CD4-positive, alpha-beta T cell (primary cell): ENCODE measurements at places on chromosomes 16 and 17.

GRCh38 chr16:81180578-81180977, 57.9 kb upstream of the BCO1 start:
- no peak for DNase-seq

DNA sequence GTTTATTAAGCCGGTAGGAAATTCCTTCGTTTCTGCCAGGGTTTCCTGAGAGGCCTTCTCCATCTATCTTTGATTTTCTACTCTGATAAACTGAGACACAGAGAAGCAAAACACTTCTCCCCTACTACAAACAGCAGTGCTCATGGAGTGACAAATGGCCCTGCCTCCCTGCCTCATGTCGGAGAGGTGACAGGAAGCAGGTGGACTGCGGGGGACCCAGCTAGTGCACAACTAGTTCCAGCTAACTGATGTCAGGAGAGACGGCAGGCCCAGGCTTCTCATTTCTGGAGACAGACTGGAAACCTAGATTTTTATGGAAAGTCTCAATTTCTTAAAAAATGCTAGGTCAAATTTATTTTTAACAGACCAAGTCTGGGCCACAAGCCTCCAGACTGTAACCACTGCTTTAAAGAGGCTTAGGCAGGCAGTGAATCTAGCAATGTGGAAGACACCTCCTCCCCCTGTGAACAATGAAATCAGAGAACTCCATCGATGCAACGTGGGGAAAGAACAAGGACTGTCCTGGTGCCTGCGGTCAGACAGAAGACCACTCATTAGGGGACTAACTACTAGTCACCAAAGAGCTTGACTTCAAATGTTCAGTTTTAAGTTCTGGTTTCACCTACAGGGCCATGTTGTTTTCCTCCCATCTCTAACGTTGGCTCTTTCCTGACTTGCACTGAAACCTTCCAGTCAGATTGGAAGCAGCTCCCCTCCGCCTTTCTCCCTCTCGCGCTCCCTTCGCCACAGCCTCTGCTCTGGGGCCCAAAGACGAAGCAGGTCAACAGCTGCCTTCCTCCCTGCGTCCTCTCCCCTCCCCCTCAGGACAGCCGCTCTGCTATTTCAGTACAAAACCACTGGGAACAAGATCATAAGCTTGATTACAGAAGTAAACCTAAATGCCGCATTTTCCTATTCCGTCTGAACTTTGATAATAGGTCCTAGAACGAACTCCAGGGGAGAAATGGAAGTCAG, 17.6 kb downstream of the GTF3C1 start:
- DNase-seq: no peak

DNA sequence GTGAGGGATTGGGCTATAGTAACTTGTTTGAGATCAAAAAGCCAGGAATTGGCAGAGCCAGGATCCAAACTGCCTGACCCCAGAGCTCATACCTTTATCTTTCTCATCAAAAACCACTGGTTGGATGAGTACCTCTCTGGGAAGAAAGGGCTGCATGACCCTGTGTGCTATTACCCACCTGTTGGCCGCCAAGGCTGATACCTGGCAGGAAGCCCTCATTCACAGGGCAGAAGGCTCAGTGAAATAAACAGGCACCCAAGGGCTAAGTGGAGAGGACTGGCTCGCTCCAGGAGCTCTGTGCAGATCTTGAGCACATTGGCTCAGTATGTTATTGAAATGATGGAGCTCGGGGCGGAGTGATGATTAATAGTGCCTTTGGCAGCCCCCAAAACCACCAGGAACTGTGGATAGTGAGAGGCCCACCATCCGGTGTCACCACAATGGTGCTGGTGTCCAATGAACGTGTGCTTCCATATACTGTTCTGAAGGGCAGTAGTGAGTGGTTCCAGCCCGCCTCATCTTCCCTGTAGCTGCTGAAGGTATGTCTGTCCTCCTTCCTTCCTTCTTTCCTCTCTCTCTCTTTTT, 197.6 kb downstream of the MSI2 start:
- DNase-seq: no peak

DNA sequence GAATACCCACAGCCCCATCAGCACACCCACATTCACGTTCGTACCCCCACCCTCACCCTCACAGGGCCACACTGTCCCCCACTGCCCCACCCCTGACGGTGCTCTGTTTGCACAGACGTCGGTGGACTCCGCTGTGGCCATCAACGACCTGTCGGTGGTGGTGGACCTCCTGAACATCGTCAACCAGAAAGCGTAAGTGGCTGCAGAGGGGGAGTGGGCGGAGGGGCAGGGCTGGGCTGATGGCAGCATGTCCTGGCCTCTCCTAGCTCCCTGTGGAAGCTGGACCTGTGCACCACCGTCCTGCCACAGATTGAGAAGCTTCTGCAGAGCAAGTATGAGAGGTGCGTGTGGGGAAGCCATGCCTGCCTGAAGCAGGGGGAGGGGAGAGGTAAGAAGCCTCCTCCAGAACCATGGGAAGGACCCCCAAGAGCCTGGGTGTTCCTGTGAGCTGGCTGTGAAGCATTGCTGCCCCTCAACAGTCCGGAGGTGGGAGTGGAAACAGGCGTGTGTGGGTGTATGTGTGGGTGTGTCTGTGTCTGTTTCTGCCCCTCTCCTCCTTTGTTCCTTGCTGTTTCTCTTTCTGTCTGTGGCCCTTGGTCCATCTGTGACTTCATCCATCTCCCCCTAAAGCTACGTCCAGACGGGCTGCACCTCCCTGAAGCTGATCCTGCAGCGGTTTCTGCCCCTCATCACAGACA, 20.3 kb downstream of the KATNB1 start:
- DNase-seq: no peak

DNA sequence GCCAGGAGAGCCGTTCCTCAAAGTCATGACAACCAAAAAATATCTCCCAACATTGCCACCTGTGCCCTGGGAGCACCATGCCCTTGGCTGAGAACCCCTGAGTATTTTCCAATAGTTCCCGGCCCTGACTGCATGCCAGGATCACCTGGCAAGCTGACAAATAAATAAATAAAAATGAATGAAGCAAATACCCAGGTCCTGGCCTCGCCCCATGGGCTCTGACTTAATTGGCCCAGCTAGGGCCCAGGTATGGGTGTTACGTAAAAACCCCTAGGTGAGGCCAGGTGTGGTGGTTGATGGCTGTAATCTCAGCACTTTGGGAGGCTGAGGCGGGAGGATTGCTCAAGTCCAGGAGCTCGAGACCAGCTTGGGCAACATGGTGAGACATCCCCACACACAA, 2.7 kb upstream of the C16orf74 start:
- no peak for DNase-seq

DNA sequence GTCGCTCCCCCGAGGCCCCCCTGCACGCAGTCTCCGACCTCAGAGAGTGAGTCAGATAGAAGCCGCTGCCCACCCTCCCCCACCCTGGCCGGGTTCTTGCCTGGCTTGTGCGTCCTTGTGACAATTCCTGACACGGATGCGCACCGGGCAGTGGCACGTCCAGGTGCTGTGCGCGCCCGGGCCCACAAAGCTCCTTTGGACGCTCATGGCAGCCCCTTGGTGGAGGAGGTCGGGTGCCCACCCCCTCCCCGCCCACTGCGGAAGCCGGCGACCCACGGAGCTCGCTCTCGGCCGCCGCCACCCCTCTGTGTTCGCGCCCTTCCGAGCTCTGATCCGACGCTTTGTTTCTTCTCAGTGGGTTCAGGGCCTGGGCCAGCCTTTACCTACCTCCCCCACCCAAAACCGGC, 662 bp upstream of the TUBB3 start:
- DNase-seq: no peak

GRCh38 chr16:77781091-77781490, 7.3 kb upstream of the VAT1L start:
- DNase-seq: no peak
